ENCODE measurements at places on chromosomes 3 and 15.
A peak's percentile ranks its signal among the peaks of the same experiment; 100 is the strongest.

GRCh38 chr3:74402821-74403220 is 211.6 kb downstream of the CNTN3 start:
- no peak for DNase-seq

- DNase-seq, result no peak
Measured at GRCh38 chr3:15578289-15578867, 23.0 kb downstream of the HACL1 start.

DNA sequence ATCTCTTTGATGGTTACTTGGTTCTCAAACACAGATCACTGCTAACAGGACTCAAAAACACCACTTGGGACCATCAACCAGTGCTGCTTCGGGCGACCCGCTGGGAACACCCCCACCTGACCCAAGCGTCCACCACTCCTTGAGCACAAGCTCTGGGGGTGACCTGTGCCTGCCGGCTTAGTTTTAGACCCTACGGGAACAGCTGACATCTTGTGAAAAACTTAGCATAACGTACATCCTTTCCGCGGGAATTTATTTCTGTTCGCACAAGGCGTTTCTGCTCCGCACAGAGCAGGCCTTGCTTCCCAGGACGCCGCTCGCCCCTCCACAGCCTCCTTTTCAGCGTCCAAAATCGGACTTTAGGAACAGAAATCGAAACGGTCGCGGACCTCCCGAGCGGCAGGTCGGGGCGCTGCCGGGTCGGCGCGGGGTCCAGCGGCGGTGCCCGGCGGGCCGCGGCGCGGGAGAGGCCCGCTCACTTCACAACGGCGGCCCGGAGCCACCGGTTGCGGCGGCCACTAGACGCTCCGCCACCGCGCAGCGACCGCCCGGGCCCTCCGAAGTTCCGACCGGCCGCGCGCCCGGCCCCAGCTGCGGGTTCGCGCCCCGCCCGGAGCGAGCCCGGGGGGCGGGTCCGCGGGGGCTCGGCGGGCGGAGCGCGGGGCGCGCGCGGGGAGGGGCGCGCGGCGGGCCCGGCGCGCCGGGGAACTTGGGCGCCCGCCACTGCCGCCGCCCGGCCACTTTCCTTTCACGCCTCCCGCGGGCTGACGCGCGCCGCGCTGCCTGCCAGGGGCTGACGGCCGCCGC is 959 bp downstream of the SFMBT1 start:
- peak; percentile 10 for DNase-seq

DNA sequence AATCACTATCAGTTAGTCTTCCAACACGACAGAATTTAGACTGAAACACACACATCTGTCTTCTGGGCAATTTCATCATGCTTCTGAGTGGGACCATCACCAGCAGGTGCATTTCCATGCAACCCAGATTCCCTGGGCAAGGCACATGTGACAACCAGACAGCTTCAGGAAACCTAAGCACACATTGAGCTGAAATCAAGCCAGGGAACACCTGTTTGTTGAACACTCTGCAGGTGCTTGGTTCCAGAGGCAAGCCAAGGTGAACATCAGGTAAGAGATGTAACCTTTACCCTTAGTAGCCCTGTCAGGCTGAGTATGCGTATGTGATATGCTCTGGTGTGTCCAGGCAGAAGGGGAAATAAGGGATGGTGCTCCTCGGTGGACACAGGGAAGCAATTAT is 3.3 kb upstream of the PSMD2 start:
- no peak for DNase-seq

GRCh38 chr3:158419820-158420653 is 151.0 kb upstream of the MLF1 start:
- DNase-seq, result no peak

- DNase-seq, result no peak
Measured at GRCh38 chr3:58077596-58078285, 69.5 kb downstream of the FLNB start.

All from stimulated activated CD8-positive, alpha-beta memory T cell treated with anti-CD3 and anti-CD28 coated beads, Interleukin-15, amount 100 ng/mL, for 1 hour (primary cell).